ENCODE measurements at places on chromosomes 16 and 17.
A peak's percentile ranks its signal among the peaks of the same experiment; 100 is the strongest.

DNA sequence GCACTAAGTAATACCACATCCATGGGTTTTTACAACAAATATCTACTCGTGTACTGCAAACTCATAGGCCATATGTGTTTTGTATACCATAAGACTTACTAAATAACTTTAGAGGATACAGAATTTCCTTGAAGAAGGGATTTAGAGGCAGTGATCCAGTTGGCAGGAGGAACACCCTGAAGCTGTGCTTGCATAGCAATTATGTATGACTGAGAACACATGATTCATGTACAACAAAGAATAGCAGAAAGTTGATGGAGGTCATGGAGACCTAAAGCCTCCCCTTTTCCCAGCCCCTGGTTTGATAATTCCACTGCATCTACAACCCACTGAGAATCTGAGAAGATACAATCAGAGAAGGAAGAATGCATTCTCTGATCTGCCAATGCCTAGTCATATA lies 83.8 kb upstream of the PMFBP1 start:
- DNase-seq, result peak; percentile 31

DNA sequence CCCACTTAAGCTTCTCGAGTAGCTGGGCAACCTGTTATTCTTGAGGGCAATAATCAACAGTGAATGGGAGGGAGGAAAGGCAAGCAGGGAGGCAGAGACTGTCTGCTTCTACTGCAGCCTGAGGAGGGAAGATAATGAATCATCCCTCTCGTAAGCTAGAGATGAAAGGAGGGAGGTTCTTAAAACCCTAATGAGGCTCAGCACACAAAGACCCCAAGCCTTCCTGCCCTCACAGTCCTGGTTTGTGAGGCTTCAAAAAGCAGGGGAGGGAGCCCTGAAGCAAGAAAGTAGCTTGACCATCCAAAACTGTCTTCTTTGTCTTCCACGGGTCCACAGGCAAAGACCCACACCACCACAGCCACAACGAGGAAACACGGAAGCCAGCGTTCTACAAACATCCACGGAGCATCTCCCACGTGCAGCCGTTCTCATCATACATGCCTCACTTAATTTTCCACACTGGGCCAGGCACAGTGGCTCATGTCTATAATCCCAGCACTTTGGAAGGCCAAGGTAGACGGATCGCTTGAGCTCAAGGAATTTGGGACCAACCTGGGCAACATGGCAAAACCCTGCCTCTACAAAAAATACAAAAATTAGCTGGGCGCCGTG lies 1.8 kb downstream of the PIK3R5 start:
- no peak for DNase-seq

DNA sequence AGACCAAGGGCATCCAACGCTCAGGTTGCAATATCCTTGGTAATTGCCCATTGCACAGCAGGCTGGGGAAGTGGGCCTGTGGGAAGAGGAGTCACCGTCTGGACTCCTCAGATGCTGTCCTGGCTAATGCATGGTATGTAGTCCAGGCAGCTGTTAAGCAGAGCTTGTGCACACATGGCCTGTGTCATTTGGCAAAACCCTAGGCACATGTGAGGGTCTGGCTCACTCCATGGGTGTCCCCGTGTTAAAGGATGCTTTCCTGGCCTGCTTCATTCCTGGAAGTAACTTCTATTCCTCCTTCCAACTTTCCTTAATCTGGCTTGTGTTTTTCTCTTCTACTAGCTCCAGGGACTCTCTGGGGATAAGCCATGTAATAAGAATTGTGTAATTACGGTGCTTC lies 378.0 kb upstream of the CA10 start:
- DNase-seq, result no peak

DNA sequence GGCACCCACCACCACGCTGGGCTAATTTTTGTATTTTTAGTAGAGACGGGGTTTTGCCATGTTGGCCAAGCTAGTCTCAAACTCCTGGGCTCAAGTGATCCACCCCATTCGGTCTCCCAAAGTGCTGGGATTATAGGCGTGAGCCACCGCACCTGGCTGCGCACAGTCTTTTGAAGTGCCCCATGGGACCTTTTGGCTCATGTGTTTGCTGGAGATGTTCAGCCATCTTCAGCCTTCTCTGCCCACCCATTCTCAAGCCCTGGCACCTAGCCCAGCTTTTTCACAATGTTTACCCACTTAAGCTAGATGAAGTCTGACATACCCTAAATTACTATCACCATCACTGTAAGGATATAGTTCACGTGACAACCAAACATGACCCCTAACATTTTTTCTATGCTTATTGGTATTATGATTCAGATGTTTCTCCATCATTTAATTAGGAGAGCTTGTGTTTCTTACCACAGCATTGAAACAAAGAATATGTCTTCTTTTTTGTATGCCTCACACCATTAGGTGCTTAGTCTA lies 32.3 kb downstream of the PECAM1 start:
- peak; percentile 36 for DNase-seq

DNA sequence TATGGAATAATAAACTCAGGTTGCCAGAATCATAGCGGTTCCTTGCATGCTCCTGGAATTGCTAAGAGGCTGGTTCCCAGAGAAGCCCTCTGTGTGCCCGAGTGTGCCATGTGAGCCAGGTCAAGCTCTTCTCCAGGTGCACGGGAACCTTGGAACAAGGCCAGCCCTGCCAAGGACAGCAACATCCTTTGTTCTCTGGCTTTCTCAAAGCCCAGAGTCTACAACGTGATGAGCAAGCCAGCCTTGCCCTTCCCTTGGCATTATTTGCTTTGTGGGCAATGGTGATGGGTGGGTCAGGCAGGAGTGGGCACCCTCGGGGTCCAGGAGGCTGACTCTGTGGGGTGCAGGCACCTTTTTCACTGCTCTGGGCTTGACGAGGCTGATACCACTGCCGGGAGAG lies 14.2 kb upstream of the SEC14L1 start:
- no peak for DNase-seq

DNA sequence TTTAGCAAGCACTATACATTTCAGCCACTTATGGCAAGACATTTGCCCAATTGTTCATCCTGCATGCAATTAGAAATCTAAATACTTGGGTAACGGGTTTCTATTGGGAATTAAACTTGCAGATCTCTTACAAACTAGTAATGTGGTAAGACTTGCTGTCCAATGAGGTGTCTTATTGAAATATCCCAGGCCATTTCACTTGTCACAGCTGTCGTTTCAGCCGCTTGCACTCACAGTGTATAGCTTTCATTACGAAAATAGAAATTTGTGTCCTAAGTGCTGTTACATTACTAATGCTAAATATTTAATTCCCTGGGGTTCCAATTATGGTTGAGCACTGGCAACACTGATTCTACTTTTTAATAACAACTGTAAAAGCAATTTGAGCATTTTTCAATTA lies 40.3 kb upstream of the IRX5 start:
- DNase-seq, result no peak

GRCh38 chr16:50864386-50864785 lies 122.5 kb downstream of the CYLD start:
- DNase-seq, result no peak

GRCh38 chr17:1830288-1830687 lies 483 bp downstream of the RPA1 start:
- DNase-seq, result no peak

DNA sequence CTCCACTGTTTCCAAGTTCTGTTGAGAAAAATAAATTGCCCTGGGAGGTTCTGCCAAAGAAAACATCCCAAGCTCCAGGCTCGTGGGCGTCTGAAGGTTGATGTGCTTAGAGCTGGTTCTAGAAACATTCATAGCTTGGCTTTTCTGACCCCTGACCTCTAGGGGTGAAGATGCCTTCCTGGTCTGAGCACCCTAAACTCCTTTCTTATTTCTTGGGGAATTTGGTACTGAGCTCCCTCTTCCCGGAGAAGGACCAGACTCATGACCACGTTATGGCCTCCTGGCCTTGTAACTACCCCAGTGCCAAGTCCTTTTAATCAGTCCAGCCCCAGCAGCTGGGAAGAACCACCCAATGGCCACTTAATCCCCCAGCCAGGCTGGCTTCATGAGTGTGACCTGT lies 66.4 kb downstream of the MYH11 start:
- no peak for DNase-seq
